ENCODE measurements at places on chromosomes 6 and 20.

DNA sequence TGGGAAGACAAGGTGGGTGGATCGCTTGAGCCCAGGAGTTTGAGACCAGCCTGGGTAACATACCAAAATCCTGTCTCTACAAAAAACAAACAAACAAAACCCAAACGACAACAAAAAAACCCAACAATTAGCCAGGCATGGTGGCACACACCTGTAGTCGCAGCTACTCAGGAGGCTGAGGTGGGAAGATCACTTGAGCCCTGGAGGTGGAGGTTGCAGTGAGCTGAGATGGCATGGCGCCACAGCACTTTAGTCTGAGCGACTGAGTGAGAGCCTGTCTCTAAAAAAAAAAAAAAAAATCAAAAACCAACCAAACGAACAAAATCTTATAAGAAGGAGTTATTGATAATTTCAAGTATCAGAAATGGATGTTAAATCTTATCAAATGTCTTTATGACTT, 114.9 kb downstream of the CDH26 start:
- no peak for DNase-seq

DNA sequence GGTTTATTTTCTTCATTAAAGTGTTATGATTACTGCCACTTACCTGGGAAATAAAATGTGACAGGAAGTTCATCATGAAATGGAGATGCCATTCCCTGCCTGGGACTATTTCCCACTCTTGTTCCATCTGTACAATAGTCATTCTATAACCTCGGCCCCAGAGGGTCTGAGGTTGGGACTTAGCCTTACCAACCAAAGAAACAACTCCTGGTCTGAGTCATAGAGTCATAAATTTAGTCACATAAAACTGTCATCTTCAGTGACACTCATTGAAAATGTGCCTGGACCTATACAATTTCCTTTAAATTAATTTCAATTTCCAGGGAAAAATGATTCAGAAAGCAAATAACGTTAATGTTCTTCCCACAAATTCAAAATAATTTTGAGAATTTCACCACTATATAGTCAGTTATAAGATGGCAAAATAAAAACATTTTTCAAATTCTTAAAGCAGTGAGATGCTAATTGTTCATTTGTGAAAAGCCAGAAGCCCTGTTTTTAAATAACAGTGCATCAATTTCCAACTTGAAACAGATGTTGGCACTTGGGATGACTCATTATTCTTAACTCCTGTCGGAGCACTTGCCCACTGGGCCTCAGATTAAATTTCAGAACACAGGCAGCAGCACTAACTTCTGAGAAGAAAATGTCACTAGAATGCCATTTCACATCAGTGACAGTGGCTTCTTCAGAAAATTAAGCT, 201.2 kb upstream of the SMLR1 start:
- DNase-seq, result peak; percentile 18

DNA sequence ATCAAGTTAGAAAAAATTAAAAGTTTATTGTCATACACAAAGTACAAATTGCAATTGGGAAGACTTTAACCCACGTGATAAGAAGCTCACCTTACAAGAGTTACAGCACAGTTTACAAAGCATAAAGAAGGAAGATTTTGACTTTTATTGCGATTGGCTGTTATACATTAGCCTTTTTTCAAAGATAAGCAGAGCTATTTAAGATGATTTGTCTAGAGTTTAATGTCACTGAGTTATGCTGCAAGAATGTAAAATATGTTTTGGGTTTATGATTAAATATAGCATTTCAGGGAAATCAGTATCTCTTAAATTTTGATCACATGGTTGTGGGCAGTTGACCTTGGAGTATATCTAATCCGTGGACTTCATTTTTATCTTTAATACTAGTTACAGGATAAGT, 664.2 kb upstream of the PTCHD4 start:
- no peak for DNase-seq

DNA sequence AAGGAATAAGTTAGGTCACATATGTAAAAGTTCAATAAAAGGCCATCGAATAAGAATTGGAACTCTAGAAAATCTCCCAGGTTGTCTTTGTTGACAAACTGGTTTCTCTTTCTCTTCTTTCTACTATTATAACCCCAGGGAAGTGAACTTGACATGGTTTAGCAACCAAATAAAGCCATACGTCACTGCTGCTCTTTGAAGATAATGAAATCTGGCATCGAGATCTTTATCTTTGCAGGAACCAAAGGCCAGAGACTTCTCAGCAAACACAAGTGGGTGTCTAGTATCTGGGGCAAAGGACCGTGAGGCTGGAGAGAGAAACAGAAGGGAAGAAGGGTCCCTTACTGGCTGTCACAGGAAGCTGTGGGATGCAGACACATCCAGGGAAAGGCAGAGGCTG, 286.7 kb upstream of the CDYL start:
- DNase-seq, result no peak

DNA sequence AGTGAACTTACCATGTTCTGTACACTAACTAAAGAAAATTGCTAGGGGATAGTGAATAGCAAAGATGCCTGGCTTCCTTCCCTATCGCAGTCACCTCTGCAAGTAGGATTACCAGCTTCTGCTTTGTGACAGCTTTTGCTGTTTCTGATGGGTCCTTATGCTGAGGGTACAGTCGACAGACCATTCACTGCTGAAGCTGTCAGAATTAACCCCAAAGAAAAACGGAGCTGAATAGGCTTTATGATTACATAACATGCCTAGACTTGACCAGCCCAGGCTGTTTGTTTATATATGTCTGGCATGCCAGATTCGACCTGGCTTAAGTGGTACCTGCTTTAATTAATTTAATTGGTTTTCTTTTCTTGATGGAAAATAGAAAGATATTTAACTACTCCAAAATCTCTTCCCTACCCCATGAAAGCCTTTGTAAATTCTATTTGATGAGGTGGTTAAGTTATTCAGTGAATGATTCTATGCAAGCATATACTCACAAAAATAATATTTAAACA, 21.7 kb upstream of the PRELID3B start:
- DNase-seq, result no peak

- DNase-seq, result peak; percentile 34
Measured at GRCh38 chr6:134123666-134124208, 71.3 kb upstream of the SLC2A12 start.

Data from glomerular endothelial cell (primary cell).